Mesenteric fat pad (tissue), 1 donor: ENCODE measurements at places on chromosomes 1 and 21. TPM values are rescaled to one million over a fixed set of nuclear protein-coding genes. Genes with fewer than 3 reads are reported as not detected.

GRCh38 chr1:20974951-20975350 lies 187.8 kb upstream of the HP1BP3 start:
- no peak for DNase-seq

- no peak for DNase-seq
Measured at GRCh38 chr1:207649865-207650580, 5.1 kb downstream of the CR1L start.

DNA sequence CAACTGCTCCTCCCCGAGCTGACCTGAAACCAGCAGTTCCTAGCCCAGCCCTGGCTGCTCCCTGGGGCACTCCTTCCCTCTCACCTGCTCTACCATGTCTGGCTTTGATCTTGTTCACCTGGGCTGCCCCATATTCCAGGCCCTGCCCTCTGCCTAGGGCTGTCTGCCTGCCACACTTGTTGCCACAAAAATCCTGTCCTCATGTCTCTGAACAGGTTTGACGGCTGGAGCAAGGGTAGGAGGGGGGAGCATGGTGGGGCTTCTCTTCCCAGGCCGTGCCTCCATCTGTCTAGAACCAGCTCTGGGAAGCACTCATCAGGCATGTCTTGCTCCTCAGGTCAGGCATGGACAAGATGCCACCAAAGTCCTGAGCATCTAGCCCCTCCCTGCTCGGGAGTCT lies 44.3 kb upstream of the WNT2B start:
- no peak for DNase-seq

- no peak for DNase-seq
Measured at GRCh38 chr1:62415687-62416086, 21.2 kb upstream of the USP1 start.

- DNase-seq, result no peak
Measured at GRCh38 chr1:1788646-1789431, 10.6 kb upstream of the NADK start.

GRCh38 chr1:117877823-117878222 lies 51.6 kb downstream of the GDAP2 start:
- DNase-seq, result no peak

GRCh38 chr1:15938628-15939161 lies 37.2 kb downstream of the ZBTB17 start:
- peak; percentile 62 for DNase-seq

DNA sequence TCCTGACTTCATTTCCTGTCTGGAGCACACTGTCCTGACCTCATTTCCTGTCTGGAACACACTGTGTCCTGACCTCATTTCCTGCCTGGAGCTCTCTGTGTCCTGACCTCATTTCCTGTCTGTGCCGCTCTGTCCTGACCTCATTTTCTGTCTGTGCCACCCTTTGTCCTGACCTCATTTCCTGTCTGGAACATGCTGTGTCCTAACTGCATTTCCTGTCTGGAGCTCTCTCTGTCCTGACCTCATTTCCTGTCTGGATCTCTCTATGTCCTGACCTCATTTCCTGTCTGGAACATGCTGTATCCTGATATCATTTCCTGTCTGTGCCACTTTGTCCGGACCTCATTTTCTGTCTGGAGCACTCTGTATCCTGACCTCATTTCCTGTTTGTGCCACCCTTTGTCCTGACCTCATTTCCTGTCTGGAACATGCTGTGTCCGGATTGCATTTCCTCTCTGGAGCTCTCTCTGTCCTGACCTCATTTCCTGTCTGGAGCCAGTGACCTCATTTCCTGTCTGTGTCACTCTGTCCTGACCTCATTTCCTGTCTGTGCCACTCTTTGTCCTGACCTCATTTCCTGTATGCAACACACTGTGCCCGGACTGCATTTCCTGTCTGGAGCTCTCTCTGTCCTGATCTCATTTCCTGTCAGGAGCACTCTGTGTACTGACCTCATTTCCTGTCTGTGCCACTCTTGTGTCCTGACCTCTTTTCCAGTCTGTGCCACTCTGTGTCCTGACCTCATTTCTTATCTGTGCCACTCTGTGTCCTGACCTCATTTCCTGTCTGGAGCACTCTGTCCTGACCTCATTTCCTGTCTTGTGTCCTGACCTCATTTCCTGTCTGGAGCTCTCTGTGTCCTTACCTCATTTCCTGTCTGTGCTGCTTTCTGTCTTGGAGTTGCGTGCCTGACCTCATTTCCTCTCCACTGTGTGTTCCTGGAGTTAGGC lies 27.6 kb downstream of the SKI start:
- DNase-seq, result no peak

- DNase-seq, result no peak
Measured at GRCh38 chr21:34337741-34338140, 26.1 kb upstream of the KCNE2 start.

DNA sequence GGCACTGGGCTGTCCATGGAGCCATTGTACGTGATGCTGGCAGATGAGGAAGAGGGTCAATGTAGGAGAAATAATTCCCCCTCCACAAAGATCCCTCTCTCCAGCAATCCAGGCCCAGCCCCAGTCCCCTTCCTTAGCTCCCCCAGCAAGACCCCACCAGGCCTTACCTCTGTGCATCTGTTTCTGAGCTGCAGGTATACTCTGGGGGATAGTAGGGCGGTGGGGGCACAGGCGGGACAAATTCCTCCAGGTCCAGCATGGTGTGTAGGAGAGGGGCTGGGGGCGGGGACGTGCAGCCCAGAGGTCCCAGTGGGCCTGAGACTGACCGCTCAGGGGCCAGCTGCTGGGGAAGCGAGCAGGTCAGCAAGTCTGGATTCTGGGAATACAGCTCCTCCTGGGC lies 3.7 kb downstream of the ENTREP3 start:
- DNase-seq, result no peak

Gene AMY2A
- total RNA-seq, result 2.7 TPM

Gene KCNJ9
- total RNA-seq, result not detected

Gene ATPAF1
- total RNA-seq, result 52.3 TPM

Gene PCAT6
- total RNA-seq, result 1.2 TPM

Gene PGLYRP3
- total RNA-seq, result not detected

Gene MYCL
- 0.32 TPM for total RNA-seq
